AG10803 (cell line): ENCODE measurements at places on chromosomes 13 and 19.

DNA sequence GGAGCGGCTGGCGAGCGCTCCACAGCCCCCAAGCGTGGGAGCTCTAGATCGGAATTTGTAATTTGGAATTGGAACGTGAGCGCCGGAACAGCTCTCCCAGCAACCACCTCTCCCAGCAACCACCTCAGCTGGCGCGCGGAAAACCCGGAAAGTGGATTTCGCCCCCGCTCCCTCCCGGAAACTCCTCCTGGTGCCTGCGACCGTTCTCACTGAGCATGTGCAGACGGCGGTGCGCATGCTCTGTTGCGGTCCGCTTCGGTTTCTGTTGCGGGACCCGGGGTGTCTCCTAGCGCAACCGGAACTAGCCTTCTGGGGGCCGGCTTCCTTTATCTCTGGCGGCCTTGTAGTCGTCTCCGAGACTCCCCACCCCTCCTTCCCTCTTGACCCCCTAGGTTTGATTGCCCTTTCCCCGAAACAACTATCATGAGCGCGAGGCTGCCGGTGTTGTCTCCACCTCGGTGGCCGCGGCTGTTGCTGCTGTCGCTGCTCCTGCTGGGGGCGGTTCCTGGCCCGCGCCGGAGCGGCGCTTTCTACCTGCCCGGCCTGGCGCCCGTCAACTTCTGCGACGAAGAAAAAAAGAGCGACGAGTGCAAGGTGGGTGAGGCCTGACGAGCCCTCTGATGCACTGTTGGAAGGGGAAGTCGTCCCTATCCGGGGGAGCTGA, at the start of gene TM9SF2:
Gene TM9SF2 (plus strand): TSS at position 289 of the 664 bp plus-strand sequence. CDS start 135 bp downstream, at position 424.
- peak; percentile 97 for DNase-seq

- DNase-seq = no peak
Measured at GRCh38 chr13:25237083-25237482, 50.2 kb downstream of the MTMR6 start.

DNA sequence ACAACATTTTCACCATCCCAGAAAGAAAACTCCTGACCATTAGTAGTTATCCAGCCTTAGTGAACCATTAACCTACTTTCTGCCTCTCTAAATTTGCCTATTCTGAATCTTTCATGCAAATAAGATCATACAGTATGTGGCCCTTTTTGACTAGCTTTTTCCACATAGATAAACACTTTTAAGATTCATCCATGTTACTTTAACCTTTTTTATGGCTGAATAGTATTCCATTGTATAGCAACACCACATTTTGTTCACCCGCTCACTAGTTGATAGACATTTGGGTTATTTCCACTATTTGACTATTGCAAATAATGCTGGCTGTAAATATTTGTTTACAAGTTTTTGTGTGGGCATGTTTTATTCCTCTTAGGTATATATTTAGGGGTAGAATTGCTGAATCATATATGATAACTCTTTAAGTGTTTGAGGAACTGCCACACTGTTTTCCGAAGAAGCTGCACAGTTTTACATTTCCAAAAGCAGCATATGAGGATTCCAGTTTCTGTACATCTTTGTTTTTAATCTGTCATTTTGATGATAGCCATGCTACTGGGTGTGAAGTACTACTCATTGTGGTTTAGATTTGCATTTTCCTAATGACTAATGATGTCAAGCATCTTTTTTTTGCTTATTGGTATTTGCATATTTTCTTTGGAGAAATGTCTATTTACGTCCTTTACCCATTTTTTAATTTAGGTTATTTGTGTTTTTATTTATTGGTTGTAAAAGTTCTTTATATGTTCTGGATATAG, 17.1 kb downstream of the COG6 start:
- DNase-seq = no peak

DNA sequence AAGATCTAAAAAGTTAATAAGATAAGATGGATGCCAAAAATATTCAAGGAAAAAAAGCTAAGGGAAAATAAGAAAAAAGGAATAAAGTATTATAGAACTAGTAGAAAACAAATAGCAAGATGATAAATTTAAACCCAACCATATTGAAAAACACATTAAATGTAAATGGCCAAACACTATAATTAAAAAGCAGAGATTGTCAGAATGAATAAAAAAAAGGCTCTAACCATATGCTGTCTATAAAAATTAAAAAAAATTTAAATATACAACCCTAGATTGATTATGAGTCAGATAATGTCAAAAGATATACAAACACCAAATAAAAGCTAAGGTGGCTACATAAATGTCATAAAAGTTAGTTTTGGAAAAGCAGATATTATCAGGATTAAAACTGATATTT, 617.5 kb upstream of the SGCG start:
- no peak for DNase-seq

DNA sequence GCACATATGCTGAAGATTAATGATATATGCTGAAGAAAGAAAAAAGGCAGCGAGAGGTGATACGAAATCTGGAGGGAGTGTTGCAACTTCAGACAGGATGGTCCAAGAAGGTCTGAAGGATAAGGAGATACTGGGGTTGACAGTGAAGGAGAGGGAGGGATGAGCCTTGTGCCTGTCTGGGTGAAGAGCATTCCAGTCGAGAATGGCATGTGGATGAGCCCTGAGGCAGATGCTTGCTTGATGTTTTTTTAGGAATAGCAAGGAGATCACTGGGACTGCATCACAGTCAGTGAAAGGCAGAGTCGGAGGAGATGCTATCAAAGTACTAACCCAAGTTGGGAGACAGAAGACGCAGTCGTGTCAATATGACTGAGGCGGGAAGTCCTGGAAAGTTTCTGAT, 13.3 kb upstream of the LAIR2 start:
- DNase-seq = no peak

GRCh38 chr13:94431574-94431973, 47.9 kb downstream of the DCT start:
- peak; percentile 46 for DNase-seq

- DNase-seq = no peak
Measured at GRCh38 chr13:73715911-73716510, 418.2 kb downstream of the KLF12 start.

- DNase-seq = no peak
Measured at GRCh38 chr13:96797136-96797535, 197.1 kb downstream of the OXGR1 start.

GRCh38 chr19:16070366-16070990, 5.8 kb upstream of the TPM4 start:
- DNase-seq = no peak

GRCh38 chr13:32261567-32261966, 53.6 kb downstream of the ZAR1L start:
- peak; percentile 48 for DNase-seq

DNA sequence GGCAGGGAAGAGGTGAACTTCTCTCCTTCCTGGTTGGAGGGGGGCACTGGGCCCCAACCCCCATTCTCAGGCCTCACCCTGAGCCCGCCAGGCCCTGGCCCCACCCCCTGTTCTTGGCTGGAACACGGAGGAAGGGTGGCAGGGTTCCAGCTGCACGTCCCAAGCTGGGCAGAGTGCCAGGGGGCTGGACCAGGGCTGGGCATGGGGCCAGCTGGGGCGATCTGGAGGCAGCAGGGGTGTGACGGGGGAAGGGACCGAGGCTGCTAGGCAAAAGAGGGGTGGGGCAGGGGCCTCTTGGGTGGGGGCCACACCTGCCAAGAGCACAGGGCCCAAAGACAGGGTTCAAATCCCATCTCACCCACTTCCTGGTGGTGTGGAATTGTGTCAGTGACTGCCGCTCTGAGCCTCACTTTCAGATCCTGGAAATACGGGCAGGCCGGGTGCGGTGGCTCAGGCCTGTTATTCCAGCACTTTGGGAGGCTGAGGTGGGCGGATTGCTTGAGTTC, 2.2 kb downstream of the HIF3A start:
- peak; percentile 57 for DNase-seq

GRCh38 chr13:53100394-53101063, 71.9 kb downstream of the OLFM4 start:
- no peak for DNase-seq
